ENCODE measurements at places on chromosomes 16 and 17.

- DNase-seq = no peak
Observed at GRCh38 chr17:50298018-50298417, 23.8 kb downstream of the TMEM92 start.

DNA sequence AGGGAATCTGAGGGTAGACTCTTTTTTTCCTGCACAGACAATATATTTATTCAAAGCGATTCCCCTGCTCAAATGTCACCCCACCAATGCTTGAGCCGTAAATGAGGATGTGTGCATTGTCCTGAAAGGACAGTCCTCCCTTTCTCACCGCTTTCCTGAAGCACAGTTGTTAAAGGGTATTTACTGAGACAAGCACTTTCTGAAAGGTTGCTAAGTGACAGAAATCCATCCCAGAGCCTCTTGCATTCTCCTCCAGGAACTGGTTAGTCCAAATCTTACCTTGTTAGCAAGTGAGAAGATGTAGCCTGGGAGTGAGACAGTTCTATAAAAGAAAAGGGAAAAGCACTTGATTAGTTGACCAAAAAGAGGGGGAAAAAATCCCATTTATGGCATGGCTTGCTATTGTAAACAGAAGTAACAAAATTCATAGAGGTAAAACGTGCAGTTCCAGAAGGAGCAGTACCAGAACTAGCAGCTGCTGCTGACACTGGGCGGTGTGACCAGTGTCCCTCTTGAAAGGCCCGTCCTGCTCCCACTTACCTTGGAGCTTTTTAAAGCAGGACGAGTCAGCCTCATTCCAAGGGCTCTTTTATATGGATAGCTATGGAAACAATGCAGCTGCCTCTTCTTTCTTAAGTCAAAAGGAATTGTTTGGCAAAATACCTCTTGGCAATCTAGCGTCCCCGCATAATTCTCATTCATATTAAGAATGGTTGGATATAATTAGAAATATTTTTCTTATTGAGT lies at the start of gene MYH2:
MYH2 (minus strand) TSS at position 563 of the 747 bp plus-strand sequence. CDS start 1,738 bp downstream, outside the sequence.
- DNase-seq = no peak

DNA sequence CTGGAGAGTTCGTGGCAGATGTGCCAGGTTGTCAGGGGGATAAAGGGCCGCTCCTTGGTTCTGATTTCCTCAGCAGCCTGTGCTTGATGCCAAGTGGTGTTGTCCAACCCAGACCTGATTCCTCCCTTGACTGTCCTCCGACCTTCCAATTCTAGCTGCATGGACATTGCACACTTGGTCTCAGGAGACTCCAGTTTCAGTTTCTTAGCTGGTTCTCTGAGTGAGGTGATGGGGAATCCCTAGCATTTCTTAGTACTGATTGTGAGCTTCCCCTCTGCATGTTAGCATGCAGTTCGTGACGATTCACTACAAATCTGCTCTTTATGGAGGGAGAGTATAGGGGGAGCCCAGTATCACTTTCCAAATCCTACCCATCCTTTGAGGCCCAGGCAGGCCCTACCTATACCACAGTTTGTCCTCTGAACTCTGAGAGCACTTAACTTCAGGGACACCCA lies 12.4 kb upstream of the CCR7 start:
- no peak for DNase-seq

GRCh38 chr16:5578980-5579379 lies 481.4 kb upstream of the EEF2KMT start:
- DNase-seq = no peak

DNA sequence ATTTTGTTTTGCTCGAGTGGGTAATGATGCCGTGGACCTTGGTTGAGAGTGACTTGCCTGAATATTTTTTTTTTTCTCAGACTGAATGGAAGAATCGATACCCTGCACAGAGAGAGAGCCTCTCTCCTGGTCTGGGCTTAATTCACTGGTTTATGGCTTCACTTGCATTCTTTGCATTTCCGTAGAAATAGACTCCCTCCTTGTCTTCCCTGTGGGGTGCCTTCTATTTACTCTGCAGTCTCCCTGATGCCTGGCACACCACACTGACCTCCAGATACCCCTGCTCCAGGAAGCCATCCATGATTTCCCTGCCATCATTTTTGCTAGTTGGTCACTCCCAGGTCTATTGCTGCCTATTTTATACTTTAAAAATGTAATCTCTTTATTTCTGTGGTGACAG lies 238.0 kb downstream of the SNX29 start:
- no peak for DNase-seq

DNA sequence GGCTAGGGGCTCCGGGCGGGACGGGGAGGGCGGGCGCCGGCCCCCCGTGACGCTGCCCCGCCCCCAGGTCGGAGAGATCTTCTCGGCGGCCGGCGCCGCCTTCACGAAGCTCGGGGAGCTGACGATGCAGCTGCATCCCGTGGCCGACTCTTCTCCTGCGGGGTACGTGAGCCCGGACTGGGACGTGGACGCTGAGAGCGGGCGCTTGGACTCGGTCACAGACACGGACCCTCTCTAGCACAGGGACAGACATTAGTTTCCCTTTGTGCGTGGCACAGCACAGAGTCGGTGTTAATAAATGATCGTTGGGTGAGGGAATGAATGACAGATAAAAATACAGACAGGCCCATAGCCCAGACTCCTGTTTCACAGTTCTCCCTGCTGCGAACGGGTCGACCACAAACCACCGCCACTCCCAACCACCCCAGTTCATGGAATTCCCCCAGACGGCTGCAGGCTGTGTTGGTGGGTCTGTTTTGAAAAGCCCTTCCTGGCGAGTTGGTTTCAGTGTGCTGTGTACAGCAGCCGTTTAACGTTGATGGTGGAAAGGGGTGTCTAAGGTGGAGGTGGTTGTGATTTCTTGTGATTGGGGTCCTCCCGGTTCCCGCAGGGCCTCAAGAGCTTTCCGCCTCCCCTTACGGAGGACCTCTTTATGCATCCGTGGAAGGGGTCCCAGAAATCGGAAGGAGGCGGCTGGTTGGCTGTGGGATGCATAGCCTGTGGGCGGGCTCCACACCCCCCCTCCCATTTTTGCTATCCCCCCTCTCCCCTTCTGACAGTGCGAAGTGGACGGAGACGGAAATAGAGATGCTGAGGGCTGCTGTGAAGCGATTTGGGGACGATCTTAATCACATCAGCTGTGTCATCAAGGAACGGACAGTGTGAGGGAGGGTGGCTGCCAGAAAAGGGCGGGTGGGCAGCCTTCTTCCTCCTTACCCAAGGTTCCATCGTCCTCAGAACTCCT lies 2.9 kb downstream of the RNASEK start:
- DNase-seq = no peak

DNA sequence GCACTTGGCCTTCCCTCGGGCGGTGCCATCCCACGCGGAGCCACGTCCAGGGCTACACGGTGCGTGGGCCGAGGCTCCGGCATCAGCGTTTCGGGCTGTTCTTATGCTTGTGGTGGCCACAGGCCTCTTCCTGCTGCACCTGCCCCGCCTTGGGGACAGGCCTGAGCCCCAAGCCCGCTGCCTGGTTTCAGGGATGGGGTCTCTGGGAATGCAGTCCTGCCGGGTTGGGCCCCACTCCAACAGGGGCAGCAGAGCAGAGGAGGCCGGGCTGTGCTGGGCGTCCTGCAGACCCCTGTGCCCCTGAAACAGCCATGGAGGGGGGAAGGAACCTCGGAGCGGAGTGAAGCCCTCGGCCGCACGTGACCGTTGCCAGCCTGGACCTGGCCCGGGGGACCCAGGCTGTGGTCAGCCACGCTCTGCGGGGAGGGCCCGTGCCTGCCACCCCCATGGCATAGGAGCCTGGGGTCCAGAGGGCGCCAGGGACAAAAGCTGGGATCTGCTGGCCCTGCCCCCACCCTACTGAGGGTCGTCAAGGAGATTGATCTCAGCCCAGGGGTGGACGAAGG lies 453 bp upstream of the WFIKKN1 start:
- no peak for DNase-seq

- no peak for DNase-seq
Observed at GRCh38 chr17:73998653-73999645, 204.5 kb upstream of the RPL38 start.

DNA sequence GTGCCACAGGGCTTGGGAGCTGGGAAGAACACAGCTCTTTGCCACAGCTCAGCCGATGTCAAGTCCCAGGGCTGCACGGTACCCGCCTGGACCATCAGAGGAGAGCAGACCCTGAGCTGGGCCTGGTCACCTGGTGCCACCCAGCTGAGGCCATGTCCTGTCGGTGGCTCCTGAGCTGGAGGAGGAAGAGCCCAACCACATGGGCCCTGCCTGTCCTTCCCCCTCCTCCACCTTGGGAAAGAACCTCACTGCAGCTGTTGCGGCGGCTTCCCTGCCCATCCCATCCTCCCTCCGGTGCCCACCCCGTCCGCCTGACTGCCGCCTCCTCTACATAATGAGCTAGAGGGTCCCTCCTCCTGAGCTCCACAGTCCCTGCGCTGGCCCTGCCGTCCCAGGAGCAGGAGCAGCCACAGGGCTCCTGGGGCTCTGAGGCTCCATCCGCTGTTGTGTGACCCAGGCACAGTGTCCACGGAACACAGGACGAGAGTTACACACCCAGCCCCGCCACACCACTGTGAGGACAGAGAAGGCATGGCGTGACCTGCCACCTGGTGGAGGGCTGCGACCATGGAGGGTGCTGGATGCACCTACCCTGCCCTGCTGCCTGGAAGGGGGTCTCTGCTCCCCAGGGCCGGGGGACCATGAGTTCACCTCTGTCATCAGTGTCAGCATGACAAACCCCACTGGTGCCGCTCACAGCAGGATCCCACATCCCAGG lies 21.4 kb upstream of the CHMP6 start:
- no peak for DNase-seq

- no peak for DNase-seq
Observed at GRCh38 chr17:66025551-66025950, 166.4 kb downstream of the CEP112 start.

DNA sequence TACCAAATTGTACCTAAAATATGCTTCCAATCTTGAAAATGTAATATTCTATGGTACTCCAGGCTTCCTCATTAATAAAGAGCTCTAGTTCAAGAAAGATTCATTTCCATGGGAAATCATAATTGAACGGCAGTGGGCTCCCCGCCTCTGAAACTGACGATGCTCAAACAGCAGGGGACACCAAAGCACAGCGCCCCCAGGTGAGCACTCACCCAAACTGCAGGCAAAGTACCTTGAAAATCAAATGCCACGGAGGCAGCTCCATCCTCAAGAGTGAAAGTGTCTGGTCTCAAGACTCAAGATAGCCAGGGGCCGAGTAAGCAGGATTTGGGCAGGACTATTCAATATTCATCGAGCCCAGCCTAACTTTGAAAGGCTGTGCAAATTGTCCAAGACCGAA lies 217.4 kb upstream of the TNRC6C start:
- DNase-seq = no peak

Data from LNCaP clone FGC (cell line).